Renal cortical epithelial cell (primary cell): ENCODE measurements at places on chromosomes 11 and 22.

DNA sequence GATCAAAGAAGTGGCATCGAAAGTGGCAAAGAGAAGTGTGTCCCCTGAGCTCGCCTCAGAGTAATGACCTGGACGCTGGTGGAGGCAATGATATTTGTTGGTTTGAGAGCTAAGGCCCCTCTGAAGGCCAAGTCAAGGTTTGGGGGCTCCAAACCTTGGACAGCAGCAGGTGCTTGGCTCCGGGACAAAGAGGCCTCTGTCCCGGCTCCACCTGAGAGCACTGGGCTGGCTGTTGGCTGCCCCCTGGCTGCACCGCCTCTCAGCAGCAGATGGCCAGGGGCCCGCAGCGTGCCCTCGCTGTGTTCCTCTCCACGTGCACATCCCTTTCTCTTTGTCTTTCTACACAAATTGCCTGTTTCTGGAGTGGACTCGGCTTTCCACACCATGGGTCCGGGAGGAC lies 301.3 kb downstream of the NTM start:
- DNase-seq: no peak

- DNase-seq: no peak
Observed at GRCh38 chr11:69641681-69642548, 959 bp downstream of the CCND1 start.

DNA sequence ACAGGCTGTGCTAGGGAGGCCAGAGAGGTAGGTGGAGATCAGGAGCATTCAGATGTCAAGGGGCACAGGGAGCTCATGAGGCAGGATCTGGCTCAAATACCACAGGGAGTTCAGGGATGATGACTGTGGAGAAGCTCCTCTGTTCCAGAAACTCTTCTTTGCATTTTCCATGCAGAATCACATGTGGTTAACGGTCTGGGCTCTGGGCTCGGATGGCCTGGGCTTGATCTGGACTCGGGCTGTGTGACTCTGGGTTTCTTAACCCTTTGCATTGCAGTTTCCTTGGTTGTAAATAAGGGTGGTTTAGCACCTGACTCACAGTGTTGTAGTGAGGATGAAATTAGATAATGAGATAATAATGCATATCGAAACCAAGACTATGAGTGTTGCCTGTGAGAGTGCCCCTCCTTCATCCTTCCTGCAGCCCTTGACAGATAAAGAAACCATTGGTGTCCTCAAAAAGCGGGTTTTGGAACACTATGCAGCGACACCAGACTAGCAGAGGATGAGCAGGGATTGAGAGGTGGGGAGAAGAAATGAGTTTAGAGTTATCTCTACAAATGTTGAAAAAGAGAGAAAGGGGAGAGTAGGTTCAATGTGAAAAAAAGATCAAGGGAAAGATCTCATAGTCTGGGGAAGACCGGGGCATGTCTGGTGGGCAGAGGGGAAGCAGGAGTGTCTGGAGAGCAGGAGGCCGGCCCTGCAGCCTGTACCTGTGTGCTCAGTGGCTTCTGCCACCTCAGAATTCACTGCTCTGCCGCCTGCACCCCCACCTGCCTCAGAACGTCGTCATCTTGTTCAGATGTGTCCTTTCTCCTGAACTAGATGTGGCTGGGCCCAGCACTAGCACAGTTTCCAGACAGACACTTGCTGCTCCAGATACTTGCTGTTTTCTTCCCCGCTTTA lies 197.8 kb upstream of the SORL1-AS1 start:
- no peak for DNase-seq

DNA sequence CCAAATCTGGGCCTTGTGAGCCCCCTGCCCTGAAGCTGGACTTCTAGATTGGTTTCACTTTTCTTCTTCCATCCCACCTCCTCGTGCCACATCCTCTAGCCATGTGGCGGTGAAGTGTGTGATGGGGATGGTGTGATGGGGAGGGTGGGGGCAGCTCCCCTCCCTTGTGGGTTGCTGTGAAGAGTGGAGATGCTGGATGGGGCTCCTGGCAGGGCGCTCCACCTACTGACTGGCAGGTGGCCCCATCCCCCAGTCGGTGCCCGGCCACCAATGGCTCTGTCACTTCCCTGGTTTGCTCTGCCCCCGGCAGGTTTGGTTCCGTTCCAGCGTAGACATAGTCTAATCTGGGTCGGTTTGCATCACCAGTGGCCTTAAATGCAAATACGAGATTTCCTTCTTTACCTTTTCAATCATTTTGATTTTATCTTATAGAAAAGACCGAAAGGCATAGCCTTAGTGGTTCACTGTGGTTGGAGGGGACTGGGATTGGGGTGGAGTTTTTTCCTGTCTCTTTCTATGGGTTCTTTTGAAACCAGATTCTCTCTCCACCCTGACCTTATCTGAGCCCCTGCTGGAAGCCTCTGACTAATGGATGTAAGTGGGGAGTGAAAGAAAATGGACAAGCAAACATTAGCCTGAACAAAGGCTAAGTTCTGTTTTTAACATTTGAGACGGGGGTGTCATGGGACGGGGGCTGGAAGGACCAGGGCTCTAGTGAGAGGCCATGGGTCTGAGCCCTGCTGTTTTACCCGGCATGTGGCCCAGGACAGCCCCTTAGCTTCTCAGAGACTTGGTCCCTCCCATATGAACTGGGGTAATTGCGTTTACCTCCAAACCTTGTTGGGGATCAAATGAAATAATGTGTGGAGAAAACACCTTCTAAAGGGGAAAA lies 149.3 kb downstream of the CACNA1I start:
- no peak for DNase-seq

DNA sequence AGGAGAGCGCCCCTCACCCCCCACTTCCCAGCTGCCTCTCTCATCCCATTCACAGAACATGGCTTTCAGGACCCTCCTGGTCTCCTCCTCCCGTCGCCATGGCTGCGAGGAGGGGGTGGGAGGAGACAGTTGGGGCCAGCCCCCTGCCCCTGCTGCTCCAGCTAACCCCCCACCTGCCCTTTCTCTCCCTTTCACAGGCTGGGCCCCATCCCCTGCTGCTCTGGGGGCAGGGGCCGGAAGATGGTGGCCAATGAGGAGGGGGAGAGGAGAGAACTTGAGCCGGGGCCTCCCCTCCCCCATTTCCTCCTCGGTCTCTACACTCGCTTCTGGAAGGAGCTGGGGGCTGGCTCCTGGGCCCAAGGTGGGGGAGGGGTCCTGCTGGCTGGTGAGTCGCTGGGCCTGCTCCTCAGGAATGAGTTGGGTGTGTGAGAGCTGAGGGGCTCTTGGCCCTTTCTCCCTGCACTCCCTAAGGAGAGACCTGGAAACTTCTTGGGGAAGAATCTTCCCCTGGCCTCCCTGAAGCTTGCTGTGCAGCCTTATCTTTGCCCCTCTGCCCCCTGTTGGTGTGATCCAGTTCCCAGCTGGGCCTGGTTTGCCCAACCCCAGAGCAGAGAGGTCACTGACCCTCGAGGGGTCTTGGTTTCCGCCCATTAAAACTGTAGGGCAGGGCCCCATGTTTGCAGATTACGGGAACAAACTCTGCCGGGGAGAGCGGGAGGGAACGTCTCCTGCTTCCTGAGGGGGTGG lies 10.2 kb downstream of the YPEL4 start:
- DNase-seq: no peak

DNA sequence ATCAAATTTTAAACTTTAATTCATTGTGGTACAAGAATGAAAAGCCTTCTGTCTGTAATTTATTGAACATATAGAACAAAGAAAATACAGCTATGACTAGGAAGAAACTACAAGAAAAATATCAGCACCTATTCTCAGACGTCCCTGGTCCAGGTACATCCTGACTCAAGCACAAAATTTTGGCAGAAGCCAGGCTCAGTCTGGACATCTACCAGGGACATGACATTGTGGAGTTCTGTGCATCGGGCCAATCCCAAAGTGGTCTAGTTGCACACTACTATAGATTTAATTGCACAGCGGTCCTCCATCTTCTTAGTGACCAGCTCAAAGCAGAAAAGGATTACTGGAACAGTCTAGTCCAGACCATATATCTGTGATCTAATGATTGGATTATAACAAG lies 15.7 kb upstream of the CD59 start:
- no peak for DNase-seq

DNA sequence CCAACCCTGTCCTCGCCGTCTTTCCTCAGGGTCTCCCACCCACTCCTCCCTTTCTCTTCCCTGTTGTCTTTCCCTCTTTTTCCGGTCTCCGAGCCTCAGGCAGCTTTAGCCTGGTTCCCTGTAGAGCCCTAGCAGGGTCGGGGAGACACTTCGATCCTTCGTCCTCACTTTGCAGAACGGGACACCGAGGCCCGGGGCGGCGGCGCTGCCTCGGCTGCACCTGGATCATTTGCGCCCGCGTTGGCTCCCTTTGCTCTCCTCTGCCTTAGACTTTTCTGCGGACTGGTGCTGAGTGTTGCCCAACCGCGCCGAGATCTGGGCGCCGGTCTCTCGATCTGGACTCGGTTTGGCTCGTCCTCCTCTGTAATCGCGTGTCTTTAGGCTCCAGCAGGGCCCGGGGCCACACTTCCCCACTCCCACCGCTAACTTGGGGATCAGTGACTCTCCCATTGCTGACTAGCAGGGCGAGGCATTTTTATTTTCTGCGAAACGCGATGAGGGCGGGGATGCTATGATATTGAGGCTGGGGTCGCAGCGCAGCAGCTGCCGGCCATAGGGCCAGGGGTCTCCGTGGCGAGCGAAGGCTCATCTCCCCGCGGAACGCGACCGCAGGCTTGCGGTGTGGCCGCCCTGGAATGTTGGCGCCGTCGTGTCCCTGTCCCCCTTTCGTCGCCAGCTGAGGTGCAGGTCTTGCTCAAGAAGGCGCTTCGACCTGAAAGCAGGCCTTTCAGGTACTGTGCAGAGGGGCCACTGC lies 1.6 kb upstream of the E2F8 start:
- DNase-seq: no peak

DNA sequence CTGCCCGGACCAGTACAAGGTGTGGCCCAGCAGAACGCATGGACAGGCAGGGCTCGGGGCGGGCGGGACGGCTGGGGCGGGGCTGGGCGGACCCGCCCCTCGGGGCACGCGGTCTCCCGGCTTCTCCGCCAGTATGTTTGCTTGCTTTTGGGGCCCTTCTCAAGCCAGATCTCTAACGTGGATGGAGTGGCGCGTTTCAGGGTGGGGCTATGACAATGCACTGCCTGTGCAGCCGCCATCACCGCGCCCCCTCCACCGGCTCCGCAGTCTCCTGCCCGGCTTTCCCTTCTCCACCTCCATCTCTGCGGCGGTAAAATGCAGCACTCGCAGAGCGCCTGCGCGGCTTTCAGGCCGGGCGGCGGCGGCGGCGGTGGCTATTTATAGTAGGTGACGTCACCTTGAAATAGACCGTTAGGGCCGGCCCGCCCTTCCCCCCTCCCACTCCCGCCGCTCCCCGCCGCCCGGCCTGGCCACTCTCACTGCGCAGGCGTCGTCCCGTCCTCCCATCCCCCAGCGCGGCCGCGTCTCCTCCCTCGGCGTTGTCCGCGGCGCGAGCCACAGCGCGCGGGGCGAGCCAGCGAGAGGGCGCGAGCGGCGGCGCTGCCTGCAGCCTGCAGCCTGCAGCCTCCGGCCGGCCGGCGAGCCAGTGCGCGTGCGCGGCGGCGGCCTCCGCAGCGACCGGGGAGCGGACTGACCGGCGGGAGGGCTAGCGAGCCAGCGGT lies at the start of gene YWHAH:
TSS of gene YWHAH (plus strand) at position 558 of the 722 bp plus-strand sequence. CDS start 199 bp downstream, outside the sequence.
- DNase-seq: peak; percentile 58

GRCh38 chr11:96107143-96107824 lies 183.4 kb upstream of the MTMR2 start:
- DNase-seq: no peak

- peak; percentile 12 for DNase-seq
Observed at GRCh38 chr11:106691807-106692365, 326.4 kb downstream of the GUCY1A2 start.

DNA sequence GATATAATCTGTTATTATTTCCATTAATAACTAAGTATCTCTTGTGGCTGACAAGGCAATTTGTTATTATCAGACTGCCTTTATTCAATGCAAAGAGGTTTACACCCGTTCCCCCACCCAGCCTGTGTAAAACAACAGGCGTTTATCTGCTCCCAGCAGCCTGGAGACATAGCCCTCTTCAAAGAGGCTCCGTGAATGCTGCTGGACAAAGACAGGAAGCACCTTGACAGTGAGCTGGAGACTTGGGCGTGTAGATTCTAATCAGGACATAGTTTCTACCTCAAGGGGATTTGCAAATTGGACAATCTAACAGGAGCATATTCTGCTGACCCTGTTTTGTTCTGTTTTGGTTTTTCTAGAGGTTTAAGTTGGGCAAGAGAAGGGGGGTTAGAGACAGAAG lies 733.0 kb upstream of the KIRREL3 start:
- DNase-seq: no peak

GRCh38 chr11:55658031-55658573 lies 3.9 kb upstream of the OR4C6 start:
- DNase-seq: no peak

- no peak for DNase-seq
Observed at GRCh38 chr22:45291061-45291930, 6.5 kb downstream of the UPK3A start.

- no peak for DNase-seq
Observed at GRCh38 chr22:24134090-24134846, 47.0 kb upstream of the SUSD2 start.

- peak; percentile 61 for DNase-seq
Observed at GRCh38 chr11:35764417-35764816, 101.8 kb downstream of the TRIM44 start.

- DNase-seq: no peak
Observed at GRCh38 chr11:43574949-43575912, 105.3 kb upstream of the HSD17B12 start.

GRCh38 chr11:115759622-115760460 lies 255.6 kb upstream of the CADM1 start:
- DNase-seq: no peak

- no peak for DNase-seq
Observed at GRCh38 chr22:42500836-42501179, 18.8 kb downstream of the RRP7A start.

DNA sequence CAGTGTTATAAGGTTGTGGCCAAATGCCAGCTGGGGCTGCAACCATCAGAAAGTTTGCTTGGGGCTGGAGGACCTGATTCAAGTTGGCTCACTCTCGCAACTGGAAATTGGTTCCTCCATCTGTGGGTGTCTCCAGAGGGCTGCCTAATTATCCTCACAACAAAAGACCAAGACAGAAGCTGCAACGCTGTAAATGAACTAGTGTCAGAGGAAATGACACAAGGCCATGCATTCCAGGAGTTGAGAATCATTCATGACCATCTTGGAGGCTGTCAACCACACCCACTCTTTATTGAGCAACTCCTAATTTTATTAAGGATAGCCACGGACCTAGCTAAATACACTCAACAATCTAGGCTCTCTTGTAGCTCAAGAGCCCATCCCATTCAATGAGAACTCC lies 1060.8 kb downstream of the OPCML start:
- no peak for DNase-seq

- DNase-seq: no peak
Observed at GRCh38 chr11:40230821-40231220, 1228.6 kb downstream of the LRRC4C start.
